ENCODE measurements at places on chromosomes 12 and 14. TPM values are rescaled to one million over a fixed set of nuclear protein-coding genes. Genes with fewer than 3 reads are reported as not detected.

DNA sequence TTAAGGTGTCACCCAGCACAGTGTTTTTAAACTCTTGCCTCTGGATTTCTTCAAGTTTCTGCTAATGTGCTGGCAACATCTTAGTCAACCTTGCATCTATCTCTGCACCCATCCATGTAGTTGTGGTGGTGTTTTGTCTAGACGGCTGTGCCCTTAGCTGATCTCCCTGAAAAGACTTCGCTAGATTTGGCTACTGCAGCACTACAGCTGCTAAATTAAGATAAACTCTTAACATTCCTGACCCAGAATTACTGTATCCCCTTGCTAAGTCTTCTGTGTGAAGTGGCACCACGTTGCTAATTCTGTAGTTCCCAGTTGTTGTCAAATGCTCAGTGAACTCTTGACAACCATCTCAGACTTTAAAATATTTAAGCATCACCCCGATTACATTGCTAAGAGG, 66.8 kb downstream of the SRGAP1 start:
- no peak for DNase-seq

The MYF6 gene
- polyA plus RNA-seq = 0.16 TPM

DNA sequence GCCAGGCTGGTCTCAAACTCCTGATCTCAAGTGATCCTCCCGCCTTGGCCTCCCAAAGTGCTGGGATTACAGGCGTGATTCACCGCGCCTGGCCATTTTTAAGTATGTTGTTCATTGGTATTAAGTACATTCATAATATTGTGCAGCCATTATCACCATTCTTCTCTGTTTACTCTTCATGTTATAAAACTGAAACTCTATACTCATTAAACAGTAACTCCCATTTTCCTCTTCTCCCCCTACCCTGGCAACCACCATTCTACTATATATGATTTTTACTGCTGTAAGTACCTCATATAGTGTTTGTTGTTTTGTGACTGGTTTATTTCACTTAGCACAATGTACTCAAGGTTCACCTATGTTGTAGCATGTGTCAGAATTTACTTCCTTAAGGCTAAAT, 23.1 kb downstream of the METAP2 start:
- no peak for DNase-seq

- no peak for DNase-seq
These were observed 40.6 kb downstream of the BRMS1L start for GRCh38 chr14:35866595-35867279.

- DNase-seq = no peak
These were observed 172.4 kb upstream of the IGF1 start for GRCh38 chr12:102652645-102653313.

The SLC10A1 gene
- 0.40 TPM for polyA plus RNA-seq

DNA sequence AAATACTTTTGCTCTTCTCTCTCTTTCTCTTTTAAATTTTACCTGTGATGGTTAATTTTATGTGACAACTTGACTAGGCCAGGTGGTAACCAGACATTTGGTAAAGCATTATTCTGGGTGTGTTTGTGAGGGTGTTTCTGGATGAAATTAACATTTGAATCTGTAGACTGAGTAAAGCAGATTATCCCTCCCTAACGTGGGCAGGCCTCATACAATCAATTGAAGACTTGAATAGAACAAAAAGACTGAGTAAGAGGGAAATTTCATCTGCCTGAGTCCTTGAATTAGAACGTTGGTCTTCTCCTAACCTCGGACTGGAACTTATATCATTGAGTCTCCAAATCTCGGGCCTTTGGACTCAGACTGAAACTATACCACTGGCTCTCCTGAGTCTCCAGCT, 182.1 kb downstream of the NELL2 start:
- no peak for DNase-seq

GRCh38 chr12:111417290-111417689, 11.6 kb downstream of the SH2B3 start:
- DNase-seq = no peak

DNA sequence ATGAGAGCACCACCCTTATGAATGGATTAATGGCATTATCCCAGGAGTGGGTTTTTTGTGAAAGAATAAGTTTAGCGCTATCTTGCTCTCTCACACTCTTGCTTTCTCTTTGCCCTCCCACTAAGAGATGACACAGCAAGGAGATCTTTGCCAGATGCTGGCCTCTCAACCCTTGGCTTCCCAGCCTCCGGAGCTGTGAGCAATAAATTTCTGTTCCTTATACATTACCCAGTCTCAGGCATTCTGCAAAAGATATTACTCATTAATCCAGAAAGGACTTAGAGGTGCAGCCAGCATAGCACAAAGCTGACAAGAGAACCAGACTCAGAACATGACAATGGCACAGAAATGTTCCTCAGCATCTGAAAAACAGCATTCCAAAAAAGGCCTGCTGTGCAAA, 190.6 kb downstream of the ITPR2 start:
- DNase-seq = no peak

GRCh38 chr12:89924191-89924590, 215.6 kb upstream of the ATP2B1 start:
- DNase-seq = no peak

The FAM186B gene
- polyA plus RNA-seq = 4.6 TPM

DNA sequence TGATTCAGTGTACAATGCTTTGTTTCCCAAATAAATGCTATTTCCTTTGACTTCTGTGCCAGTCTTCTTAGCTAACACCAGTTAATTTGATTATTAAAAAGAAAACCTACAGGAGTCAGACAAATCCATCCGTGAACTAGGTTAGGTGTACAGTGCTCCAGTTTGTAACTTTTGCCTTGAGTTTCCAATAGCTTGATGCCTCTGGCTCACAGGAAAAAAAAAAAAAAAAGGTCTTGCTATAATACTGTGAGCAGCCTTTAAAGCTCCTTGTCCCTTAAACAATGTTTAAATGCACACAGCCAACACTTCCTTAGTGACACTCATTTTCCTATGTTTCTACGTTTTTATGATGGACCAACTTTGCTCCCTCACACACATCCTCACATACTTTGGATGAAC, 71.8 kb upstream of the TMX1 start:
- DNase-seq = no peak

DNA sequence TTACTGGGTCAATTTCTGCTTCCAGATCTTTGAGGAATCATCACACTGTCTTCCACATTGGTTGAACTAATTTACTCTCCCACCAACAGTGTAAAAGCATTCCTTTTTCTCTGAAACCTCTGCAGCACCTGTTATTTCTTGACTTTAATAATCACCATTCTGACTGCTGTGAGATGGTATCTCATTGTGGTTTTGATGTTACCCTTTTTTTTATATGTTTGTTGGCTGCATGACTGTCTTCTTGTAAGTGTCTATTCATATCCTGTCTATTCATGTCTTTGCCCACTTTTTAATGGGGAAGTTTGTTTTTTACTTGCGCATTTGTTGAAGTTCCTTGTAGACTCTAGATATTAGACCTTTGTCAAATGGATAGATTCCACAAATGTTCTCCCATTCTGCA, 324.9 kb downstream of the NAV3 start:
- DNase-seq = no peak

DNA sequence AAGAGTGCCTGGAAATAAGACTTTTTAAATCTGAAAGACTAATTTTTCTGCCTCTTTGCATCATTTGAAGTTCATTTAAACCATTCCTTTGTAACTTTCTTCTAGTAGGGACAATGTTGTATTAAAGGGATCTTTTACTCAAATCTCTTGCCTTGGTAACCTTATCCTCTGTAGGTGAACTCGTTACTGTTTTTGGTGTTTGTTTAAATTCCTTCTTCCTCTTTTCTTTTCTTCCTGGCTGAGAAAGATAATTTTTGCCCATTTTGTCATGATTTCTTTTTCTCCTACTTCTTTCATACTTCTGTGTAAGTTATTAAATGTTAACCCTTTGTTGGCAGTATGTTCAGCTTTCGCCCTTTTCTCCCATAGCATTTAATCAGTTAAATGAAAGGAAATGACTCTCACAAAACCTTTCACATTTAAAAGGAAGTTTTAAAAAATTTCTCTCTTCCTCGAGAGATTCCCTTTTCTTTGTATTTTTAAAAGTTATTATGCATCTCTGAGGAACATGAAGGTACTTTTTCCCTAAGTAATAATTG, 10.3 kb downstream of the VEZT start:
- DNase-seq = no peak

GRCh38 chr14:81298122-81298521, 77.4 kb upstream of the GTF2A1 start:
- no peak for DNase-seq

GRCh38 chr14:81511111-81511904, 22.3 kb downstream of the SEL1L start:
- DNase-seq = no peak

The ACYP1 gene
- 55.1 TPM for polyA plus RNA-seq

- no peak for DNase-seq
These were observed 906.0 kb downstream of the VRK1 start for GRCh38 chr14:97703006-97703760.

DNA sequence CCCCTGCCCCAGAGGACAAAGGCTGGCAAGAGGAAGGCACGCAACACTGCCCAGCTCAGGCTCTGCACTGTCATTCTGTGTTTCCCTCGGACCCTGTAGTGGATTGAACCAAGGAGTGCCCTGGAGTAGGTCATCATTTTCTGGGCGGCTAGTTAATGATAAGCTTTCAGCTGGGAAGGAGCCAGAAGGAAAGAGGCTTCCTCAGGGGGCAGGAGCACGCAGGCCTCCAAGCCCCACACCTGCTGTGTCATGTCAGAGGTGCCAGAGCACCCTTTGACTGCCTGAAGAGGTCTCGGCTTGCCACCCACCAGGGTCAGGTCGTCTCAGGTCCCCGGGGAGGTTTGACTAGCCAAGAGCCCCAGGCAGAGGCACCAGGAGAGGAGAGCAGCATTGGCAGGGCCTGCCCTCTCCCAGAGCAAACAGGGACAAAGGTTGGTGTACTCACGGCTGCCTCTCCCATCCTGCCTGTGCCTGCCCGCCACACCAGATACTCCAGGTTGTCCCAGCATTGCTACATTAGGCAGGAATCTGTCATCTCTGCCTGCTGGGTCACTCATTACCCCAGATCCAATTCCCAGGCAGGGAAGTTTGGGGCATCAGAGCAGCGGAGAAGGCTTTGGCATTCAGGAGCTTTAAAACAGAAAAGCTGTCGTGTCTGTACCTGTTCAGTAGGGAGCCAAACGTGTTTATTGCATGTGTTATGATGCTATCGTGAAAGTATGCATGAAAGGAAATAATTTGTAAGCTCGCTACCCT, 33.5 kb upstream of the ATP2A2 start:
- no peak for DNase-seq

- DNase-seq = no peak
These were observed 122.7 kb downstream of the SINHCAF start for GRCh38 chr12:31203261-31203660.

DNA sequence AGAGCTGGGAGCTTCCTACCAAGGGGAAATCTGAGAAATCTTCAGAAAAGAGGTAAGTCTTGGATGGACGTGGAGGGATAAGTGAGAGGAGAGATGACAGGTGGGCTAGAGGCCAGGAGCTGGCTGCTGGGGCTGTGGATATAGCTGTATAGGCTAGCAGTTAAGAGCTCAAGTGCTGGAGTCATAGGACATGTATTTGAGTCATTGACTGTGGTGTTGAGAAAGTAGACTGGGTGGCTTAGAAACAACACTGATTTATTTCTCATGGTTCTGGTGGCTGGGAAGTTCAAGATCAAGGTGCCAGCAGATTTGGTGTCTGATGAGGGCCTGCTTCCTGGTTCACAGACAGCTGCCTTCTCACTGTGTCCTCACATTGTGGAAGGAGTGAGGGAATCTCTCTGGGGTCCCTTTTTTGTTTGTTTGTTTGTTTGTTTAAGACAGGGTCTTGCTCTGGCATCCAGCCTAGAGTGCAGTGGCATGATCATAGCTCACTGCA, 151.1 kb upstream of the FUT8 start:
- DNase-seq = no peak

The ABCD4 gene
- polyA plus RNA-seq = 115 TPM

DNA sequence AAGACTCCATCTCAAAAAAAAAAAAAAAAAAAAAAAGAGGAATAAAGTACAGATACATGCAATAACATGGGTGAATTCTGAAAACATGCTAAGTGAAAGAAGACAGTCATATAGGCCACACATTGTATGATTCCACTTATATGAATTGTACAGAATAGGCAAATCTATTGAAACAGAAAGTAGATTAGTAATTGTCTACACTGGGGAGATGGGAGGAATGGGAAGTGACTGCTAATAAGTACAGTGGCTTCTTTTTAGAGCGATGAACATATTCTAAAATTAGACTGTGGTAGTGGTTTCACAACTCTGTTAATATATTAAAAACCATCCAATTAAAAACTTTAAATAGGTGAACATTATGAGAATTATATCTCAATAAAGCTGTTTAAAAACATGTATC, 74.4 kb downstream of the ANKS1B start:
- DNase-seq = no peak
